ENCODE measurements at places on chromosomes 12 and 14.

DNA sequence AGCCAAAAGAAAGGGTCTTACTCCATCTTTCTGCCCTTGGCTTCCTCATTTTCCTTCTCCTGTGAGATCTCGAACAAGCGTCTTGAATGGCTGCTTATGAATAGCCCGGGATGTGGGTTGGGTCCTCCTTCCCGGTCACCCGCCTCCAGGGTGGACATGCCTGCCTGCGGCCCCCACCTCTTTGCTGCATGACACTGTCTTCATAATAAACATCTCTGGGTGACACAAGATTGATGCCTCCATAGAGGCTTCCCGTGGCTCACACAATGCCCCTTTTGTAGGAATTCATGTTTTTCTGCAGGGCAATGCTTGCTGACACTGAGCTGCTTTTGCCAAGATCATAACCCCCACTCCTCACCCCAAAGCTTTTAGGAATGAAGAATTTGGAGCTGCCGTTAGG, 125.9 kb downstream of the ZNF664 start:
- no peak for DNase-seq

DNA sequence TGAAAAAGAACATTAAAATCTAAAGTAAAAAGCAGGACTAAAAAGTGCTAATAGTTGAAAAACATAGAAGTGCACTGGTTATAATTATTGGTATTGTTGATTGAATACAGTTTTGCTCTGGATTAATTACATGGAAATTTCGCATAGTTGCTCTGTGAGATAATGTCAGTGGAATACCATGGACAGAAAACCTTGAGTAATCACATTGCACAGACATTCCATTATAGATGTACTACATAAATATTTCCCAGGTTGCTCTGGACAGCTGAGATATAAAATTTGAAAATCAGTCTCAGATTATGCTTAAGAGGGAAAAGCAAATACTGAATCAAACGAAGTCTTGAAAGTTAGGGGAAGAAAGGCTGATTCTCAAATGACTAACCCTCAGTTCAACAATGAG, 439.3 kb upstream of the FLRT2 start:
- DNase-seq: no peak

GRCh38 chr12:116314477-116314876, 37.0 kb upstream of the MED13L start:
- no peak for DNase-seq

- peak; percentile 3 for DNase-seq
Observed at GRCh38 chr12:1855241-1855640, 34.9 kb downstream of the LRTM2 start.

- DNase-seq: no peak
Observed at GRCh38 chr12:110165540-110166159, 41.5 kb downstream of the IFT81 start.

DNA sequence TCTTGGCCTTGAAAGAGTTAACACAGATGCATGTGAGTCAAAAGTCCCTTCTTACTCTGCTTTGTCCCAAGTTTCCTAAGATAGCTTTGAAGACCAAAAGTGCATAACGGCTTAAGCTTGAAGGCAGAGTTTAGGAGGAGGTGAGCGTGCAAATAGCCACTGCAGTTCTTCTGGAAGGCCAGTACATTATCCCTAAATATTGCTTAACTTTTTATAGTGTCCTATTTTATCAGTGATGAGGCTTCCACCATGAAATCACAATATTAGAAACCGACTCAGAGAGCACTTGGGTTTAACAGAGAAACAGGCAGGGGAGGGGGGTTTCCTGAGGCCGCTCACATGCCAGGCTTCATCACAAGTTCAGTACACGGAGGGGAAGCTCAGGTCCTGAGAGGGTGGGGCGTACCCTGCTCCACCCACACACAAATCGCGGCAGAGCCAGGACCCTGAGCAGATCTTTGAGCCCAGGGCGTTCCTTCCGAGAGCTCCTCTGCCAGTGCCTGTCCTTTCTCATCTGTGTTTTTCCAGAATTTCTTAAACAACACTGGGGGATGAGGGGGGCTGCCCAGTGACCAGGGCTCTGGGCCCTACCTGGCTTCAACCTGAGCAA, 26.8 kb upstream of the BDKRB2 start:
- DNase-seq: peak; percentile 36

- DNase-seq: no peak
Observed at GRCh38 chr14:45698462-45699134, 445.6 kb upstream of the MIS18BP1 start.

DNA sequence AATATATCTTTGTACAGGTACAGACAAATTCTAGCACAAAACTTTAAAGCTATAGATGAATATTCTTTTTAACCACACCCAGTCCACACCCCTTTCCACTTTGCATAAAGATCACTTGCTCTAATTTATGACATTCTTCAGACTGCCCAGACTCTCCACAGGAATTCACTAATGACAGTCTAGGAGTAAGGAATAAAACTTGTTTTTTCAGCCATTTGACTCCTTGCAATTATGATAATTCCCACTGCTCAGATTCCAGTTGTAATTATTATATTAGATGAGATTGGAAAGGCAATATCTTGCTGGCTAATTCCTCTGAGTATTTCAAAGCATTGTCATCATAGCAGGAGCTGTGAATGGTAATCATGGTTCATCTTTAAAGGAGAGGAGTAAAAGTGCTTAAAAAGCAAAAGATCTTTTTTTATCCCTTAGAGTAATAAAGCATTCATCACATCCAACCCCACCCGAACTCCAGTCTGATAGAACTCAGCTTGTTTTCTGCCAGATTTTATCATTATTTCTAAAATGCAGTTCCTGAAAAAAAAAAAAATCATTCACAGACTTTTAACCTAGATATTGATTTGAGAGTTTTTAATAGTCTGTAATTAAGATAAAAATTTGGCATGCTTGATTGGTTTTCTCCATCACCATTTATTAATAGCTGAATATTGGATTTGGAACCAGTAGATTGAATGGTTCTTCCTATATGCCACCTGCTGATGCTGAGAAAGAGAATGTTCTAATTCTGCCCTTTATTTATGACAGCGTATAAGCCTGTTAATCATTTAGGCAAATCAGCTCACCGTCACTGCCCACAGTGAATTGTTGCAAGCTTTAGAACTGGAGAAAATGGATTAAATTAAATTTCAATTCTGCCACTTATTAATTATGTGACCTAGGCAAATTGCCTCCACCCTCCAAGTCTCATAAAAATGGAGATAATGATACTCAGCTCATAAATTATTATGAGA, 93.9 kb upstream of the RASSF8 start:
- DNase-seq: no peak

GRCh38 chr14:98952593-98953350, 319.2 kb downstream of the BCL11B start:
- DNase-seq: peak; percentile 58

GRCh38 chr12:105343836-105344235, 13.3 kb downstream of the C12orf75 start:
- no peak for DNase-seq

DNA sequence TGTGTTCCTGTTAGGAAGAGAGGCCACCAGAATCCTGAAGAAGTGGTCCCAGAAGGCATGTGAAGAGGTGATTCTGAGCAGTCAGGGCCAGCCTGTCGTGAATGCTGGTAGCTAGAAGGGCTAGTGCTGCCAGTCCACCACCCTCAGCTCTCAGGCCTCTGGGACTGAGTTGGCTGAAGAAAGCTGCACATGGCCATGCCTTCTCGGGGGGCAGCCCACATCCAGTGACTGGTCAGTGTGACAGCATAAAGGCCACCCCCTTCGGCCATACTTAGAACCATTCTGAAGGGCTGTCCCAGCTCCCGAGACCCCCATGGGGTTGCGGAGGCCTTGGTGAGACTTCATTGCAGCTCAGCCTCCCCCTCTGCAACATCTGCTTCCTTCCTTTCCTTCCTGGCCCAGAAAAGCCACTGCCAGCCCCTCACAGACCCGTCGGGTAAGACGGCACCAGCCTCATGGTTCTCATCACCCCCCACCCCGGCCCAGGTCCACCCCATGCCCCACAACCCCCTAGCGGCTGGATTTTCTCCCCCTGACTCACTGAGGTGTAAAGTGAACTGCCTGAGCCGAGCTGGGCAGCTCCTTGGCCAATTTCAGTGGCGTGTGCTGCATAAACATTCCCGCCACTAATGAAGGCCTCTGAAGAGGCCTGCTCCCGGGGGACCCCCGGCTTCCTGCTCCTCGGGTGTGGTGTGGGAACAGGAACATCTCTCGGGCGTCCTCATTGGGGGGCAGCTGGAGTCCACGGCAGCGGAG, 49.5 kb upstream of the DIO3 start:
- DNase-seq: no peak

DNA sequence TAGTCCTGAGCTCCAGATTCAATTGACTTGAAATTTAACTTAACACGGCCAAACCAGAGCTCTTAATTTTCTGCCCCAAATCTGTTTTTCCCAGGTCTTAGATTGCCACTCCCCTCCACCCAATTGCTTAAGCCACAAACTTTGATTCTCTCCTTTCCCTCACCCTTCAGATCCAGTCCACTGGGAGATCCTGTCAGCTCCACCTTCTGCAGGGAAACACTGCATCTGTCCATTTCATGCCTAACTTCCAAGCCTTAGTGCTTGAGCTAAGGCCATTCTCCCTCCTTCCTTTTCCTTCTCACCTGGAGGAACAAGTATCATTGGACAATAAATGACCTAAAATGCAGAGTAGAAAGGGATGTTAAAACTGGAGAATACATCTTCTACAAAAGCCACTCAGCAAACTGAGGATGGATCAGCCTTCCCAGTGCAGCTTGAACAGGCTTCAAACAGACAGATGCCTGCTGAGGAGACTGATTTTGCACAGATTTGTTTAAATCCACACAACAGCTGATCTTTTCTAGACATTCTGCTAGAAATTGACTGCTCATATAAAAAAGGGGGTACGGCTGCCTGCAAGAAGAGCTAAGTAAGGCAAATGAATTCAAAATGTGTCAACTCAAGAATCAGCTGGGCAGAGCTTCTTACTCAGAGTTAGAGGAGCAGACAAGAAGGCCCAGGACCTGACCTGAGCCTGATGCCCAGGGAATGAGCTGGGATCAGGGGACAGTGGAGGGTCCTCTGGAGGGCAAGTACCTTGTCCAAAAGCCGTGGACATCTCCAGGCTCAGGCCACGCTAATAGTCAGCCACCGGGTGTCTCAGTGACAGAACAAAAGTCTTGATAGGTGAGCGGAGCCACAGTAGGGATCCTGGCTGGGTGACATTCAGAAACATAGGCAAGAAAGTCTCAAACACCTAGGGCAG, 81.3 kb upstream of the RIC8B start:
- no peak for DNase-seq

GRCh38 chr12:13981990-13982389, 588 bp upstream of the GRIN2B start:
- no peak for DNase-seq

Data from cardiac fibroblast (primary cell).